Activated T-helper 1 cell treated with Interleukin-2 at 50 U/mL for 16 hours (primary cell): ENCODE measurements at places on chromosomes 1 and 21.

GRCh38 chr1:6033124-6033523 is 12.6 kb upstream of the KCNAB2 start:
- DNase-seq: no peak

- DNase-seq: no peak
These were observed 6.7 kb upstream of the CASZ1 start for GRCh38 chr1:10802944-10803715.

DNA sequence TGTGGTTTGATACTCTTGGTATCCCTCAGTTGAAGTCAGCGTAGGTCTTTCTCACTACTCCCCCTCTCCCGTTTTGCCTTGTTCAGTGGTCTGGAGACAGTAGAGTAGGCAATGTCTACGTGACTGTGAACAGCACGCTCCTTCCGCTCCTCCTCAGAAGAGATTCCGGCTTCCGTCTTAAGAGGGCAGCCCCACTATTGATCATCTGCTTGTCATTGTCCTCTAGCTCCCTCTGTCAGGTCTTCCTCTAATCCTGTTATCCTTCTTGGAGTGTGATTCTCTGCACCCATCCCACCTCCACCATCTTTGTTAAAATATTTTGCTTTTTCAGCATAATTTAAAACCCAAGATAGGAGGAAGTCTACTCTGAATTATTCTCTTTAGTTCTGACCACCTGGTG is 129.9 kb upstream of the KCNK2 start:
- DNase-seq: no peak

DNA sequence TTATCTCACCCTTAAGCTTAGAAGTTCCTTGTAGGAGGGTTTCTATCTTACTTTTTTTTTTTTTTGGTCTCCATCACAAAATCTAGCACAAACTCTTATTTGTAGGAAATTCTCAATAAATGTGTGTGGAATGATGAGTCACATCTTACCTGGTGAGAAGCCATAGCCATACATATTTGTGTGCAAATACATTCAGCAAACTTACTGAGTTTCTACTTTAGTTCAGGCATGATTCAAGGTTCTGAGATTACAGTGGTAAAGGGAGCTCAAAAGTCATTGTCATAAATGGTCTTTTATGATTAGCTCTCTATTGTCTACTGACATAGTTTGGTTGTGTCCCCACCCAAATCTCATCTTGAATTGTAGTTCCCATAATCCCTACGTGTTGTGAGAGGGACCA is 193.1 kb upstream of the UBE2U start:
- DNase-seq: no peak

GRCh38 chr1:159800177-159800930 is 1.8 kb upstream of the FCRL6 start:
- DNase-seq: no peak

DNA sequence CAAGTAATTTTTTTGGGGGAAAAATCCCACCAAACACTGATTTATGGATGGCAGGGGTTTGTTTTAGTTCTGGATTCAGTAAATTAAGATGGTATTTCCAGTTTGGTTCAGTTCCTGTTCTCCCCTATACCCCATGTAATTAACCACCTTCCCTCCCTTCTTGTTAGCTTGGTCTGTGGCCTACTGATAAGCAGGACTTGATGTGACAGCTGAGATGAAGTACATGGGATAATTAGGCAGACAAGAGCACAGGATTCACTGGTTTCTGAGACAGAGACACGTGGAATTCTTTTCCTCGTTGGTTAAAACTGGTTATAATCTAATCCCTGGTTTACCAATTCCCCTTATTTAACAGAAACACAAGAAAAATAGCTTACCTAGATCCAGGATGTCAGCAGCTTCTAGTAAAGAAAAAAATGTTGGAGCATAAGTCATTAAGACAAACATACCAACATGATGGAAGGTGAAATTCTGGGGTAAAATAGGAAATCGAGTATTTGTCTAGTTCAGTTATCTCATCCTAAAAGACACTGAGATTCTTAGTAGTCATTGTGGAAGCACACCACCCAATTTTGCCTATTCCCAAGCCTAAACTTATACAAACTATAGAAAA is 81.5 kb downstream of the SCMH1 start:
- DNase-seq: no peak

- DNase-seq: no peak
These were observed 23.9 kb upstream of the PTAFR start for GRCh38 chr1:28200234-28200873.

GRCh38 chr1:21000245-21000594 is 176.5 kb downstream of the EIF4G3 start:
- DNase-seq: no peak

GRCh38 chr1:47703156-47703825 is 265.4 kb downstream of the FOXD2 start:
- no peak for DNase-seq

DNA sequence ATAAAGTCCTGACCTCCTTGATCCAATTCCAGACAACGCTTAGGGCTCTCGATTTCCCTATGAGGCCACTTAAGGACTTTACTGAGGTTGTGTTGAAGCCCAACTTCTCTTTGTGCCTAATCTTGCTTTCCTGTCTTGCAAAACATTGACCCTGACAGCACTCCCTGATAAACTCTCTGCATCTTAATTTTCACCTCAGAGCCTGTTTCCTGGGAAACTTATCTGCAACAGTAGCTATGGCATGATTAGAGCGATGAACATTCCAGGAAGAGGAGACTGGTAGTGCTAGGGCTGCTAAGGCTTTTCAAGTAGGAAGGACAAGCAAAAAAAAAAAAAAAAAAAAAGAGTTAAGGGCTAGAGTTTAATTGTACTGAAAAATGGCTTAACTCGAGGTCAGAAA is 118.9 kb downstream of the RGS21 start:
- no peak for DNase-seq

- DNase-seq: no peak
These were observed 41.7 kb upstream of the SLC19A1 start for GRCh38 chr21:45583831-45584509.

DNA sequence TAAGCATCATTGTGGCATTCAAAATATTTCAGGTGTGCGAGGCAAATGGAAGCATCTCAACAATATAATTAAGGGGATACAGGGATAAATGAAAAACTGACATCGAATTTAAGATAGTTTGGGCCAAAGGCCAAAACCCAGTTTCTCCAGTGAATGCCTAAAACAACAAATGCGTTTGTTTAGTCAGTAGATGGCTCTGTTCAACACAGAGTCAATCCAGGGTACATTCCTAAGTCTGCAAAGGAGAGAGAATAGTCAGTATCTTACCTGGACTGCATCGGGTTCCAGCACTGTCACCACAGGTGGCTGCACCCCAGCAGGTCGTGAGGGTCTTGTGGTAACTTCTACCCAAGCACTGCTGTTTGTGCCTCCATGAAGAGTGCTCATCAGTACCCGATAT is 321.1 kb downstream of the KCTD3 start:
- no peak for DNase-seq

DNA sequence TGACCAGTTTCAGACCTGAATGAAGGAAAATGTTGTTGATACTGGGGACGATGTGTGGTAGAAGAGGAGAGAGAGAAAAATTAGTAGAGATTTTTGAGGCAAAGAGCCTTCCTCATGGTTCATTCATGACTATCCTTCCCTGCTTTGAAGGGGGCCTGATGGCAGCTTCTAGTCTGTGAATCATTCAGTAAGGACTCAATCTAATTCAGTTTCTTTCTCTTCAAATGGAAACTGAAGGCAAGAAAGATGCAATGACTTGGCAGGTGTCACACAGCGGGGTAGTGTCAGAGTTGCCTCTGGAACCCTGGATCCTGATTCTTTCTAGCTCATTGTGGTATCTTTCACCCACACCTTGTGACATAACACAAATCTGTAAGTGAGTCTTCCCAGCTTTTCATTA is 14.9 kb upstream of the CD5L start:
- DNase-seq: no peak

- no peak for DNase-seq
These were observed 380.0 kb upstream of the ADGRL2 start for GRCh38 chr1:81420760-81421159.

DNA sequence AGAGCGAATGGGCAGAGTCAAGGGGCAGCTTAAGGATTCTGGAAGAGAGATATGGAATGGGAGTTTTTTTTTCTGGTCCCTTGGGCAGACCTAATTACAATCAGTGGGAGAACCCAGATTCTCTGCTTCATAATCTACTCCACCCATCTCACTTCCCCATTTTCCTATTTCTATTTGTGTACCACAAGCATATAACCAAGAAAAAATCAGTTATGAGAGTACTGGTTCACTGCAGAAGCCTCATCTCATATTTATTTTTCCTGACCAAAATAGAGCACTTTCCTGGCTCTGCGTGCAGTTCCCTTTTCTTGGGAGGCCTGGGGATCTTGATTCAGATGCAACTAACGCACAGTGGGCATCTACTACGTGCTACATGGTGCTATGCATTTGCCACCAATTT is 82.2 kb upstream of the SLFNL1 start:
- no peak for DNase-seq

GRCh38 chr1:171081314-171081753 is 9.4 kb upstream of the FMO3 start:
- DNase-seq: no peak

GRCh38 chr1:210448297-210448892 is 119.7 kb downstream of the HHAT start:
- DNase-seq: no peak

GRCh38 chr1:9558271-9558945 is 19.1 kb downstream of the SLC25A33 start:
- DNase-seq: no peak

DNA sequence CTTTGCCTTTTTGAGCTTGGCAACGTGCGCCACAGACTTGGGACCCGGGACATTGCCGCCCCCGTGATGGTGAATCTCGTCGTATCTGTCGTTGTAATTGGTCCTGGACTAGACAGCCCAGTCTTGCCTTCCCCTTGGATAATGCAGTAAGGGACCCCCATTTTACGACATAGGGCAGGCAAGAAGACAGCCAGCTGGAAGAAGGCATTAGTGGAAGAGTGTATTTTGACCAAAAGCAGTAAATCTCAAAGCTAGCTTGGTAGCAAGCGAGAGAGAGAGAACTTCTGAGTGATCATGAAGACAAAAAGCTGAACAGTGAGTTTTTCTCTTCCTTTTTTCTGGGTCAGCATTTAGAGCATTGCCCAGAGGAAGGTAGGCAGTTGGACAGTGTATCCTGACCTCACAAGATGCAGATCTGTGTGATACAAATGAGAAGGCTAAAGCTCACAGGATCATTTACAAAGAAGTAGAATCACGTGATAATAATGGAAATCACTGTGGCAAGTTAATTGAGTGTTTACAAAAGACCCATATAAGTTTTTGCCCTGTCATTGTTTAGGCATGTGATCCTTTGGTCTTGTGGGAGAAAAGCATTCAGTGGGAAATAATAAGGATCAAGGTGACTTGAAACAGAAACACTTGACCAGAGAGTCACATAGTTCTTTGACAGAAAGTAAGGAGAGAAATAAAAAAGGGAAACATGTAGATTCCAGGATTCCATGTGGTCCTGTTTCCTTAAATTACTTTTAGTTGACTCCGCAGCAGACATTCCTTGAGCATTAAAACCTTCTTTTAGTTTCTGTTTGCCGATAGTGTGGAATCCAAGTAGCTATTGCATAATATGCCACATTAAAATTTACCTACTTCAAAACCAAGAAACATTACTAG is 66.3 kb downstream of the CNST start:
- no peak for DNase-seq

GRCh38 chr1:117120774-117121588 is 568 bp downstream of the TRIM45 start:
- no peak for DNase-seq

DNA sequence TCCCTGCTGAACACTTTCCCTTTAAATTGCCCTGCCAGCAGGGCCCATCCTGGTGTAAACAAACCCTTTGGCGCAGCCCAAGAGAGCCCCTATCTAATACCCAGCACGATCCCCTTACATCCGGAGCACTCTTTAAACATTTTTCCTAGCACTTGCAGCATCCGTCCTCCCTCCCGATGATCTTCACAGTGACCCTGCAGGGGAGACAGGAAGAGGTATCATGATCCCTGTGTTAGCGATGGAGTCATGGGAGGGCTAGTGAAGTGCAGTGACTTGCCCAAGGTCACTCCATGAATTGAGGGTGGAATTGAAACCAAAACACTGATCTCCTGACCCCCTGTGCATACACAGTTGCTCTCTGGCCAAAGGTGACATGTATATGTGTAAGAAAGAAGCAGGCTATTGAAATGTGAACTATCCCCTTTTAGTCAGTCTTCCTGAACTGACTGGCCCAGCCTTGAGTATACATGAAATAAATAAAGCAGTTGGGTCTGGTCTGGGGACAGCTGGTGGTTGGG is 9.8 kb upstream of the KCNQ4 start:
- DNase-seq: no peak

- DNase-seq: no peak
These were observed 37.0 kb downstream of the SPAG17 start for GRCh38 chr1:118148034-118148433.

- DNase-seq: no peak
These were observed 68.3 kb upstream of the TARDBP start for GRCh38 chr1:10943991-10944730.

GRCh38 chr1:185862235-185862634 is 128.0 kb downstream of the HMCN1 start:
- DNase-seq: no peak

DNA sequence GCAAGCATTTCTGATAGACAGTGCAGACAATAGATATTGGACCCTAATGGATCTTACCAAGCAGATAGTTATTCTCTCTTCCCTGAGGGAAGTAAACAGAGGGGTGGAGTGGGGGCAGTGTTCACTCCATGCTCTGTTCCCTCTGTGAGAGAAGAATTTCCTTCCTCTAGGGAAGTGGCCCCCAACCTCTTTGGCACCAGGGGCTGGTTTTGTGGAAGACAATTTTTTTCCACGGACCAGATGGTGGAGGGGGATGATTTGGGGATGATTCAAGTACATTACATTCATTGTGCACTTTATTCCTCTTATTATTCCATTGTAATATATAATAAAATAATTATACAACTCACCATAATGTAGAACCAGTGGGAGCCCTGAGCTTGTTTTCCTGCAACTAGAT is 459.9 kb downstream of the ADGRL2 start:
- DNase-seq: no peak

DNA sequence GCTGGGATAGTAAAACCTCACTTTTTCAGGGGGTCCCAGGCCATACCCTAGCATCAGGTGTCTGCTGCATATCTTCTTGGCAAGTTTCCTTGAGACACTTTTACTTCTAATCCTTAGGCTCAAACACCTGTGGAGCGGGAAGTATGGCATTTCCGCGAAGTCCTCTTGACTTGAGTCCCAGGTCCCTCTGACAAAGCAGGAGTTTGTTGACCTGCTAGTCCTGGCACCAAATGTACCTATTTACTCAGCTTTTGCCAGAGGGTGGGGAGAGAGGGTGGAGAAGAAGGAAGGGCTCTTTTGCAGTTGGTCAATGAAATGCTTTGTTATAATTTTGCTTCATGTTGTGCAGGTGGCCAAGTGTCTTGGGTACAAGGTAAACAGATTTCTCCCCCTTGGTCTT is 59.7 kb downstream of the CLIC6 start:
- no peak for DNase-seq

DNA sequence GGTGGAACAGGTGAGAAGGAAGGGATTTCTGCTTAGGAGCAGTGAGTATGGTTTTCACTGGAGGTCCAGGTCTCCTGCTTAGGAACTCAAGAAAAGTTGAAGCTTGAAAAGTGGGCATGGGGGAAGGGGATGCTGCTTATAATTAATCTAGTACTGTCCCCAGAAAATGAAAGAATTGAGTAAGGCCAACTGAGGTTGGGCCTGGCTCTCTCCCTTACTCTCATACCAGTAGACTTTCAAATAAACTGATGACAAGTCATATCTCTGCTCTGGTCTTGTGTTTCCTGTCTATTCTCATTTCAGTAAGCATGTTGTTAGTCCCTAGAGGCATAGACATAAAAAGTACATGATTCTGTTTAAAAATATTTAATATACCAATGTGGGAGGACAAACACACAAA is 26.4 kb downstream of the CD48 start:
- DNase-seq: no peak

- DNase-seq: no peak
These were observed 40.1 kb upstream of the MYSM1 start for GRCh38 chr1:58739856-58740466.
